ENCODE measurements at places on chromosomes 5 and 9.

DNA sequence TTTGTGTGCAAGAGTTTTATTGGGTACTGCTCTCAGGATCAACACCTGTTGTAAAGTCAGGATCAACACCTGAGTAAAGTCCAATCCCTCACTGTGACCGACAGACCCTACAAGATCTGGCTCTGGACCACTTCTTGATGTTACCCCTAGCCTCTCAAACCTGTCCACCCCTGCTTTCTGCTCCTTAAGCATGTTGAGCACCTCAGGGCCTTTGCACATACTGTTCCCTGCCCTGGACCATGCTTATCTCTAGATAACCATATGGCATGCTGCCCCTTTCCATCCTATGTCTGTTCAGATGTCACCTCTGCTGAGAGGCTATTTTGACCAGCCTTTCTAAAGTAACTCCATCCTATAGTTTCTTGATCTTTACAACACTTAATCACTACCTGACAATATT lies 269.6 kb downstream of the SMARCA2 start:
- no peak for DNase-seq

GRCh38 chr9:4238522-4238921 lies 61.3 kb downstream of the GLIS3 start:
- DNase-seq: no peak

- DNase-seq: no peak
These were observed 49.7 kb downstream of the RNF130 start for GRCh38 chr5:180021900-180022299.

DNA sequence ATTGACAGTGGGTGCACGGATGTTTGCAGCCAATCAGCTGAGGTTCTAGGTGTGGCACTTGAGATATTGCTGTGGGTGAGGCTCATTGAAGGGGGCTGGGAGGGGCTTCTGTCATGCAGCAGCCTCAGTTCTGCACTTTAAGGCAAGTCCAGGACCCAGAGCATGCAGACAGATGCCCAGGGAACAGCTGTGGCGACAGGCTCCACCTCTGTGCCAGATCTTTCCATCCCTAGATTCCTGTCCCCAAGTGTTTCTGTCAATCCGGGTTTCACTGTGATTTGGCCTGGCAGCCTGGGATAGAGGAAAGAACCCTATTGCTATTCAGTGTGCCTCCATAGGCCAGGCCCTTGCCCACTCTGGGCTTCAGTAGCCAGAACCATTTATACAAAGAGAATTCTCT lies 20.8 kb upstream of the CERCAM start:
- DNase-seq: no peak

DNA sequence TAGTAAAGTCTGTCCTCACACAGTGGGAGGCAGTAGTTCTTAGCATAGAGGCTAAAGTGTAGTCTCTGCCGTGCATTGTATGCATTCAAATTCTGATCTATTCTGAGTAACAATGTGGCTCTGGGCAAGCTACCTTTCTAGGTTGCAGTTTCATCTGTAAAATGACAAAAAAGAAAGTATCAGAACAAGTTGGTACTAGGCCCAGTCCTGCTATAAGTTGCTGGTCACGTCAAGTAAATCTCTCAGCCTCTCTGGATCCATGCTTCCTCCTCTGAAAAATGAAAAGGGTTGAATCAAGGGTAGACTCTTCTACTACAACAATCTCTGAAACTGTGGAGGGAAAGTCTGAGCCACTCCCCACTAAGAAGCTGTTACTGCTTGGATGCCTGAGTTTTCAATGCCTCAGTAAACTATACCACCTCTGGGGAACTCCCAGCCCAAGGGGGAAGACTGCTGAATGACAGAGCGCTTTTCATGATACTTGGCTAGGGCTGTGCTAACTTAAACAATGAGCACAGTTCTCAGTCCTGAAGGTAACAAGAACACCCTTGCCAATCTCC lies 34.5 kb upstream of the SPARC start:
- no peak for DNase-seq

GRCh38 chr5:168284809-168285208 lies 6.6 kb upstream of the WWC1 start:
- no peak for DNase-seq

DNA sequence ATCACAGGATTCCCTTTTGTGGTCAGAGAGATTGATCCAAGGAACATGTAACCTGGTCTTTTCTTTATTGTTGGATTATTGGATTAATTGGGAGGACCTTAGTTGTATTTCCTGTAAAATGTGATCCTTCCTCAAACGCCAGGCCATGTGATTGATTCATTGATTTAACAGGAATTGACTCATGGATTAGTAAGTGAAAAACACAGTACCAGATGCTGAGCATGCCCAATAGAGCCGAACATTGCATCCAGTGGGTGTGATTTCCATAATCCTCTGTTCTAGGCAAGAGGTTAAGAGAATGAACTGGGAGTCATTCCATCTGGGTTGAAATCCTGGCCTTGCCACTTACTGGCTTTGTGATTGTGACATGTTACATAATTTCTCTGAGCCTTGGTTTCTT lies 522.3 kb downstream of the MAT2B start:
- no peak for DNase-seq

- DNase-seq: no peak
These were observed 7.2 kb downstream of the S1PR3 start for GRCh38 chr9:88998503-88998902.

- no peak for DNase-seq
These were observed 638 bp downstream of the DIRAS2 start for GRCh38 chr9:90641884-90642487.
